ENCODE measurements at places on chromosomes 11 and 22.

DNA sequence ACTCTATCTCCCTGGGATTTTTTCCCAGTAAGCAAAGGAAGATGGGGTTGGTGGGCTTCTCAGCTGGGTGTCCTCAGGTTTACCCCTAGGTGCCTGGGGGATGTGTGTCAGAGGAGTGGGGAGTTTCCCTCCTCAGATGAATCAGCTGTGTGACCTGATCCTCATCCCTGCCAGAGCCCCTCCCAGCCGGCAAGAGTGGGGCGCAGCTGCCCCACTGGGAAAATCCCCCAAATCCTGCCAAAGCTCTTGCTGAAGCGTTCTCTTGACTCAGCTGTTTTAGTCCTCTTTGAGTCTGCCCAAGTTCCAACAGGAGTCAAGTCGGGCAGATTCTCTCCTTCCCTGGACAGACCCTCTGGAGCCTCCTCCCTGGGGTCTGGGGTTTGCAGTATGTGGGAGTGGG, 6.0 kb downstream of the C11orf68 start:
- no peak for DNase-seq

GRCh38 chr22:28230671-28231070, 311.6 kb upstream of the PITPNB start:
- DNase-seq = no peak

GRCh38 chr22:19122752-19123492, 710 bp upstream of the DGCR2 start:
- no peak for DNase-seq

DNA sequence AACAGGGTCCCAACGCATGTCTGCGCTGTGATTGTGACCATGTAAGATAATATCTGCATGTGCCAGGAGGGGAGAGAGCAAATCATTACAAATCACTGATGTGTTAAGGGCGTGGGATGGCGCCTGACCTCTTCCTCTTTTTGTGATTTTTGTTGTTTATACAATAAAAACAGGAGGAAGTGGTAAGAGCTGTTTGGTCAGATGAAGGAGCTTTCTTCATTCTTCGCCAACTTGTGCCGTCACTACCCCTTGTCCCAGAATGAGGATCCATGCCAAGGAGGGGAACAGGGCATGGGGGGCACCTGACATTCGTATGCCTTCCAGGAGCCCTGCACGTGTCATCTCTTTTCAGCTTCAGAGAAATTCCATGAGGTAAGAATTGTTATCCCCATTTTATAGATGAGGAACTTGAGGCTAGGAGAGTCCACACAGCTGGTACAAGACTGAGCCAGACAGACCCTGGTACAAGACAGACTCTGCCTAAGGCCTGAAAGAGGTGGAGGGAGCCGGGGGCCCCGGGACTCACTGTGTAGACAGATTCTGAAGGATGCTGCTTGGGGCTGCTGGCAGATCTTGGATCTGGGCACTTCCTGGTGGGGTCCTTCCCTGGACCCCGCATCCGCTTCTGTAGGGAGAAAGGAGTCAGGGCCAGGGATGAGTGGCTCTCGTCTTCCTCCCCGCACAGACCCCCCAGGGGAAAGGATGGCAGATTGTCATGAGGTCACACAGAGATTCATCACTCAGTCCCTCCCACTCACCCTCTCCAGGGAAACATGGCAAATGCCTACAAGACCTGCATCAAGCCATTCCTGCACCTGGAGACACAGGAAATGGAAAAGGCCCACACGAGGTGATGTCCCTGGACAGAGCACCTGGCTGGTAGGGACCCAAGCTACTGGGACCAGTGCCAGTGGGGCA, 34.6 kb downstream of the NFAM1 start:
- DNase-seq = no peak

- no peak for DNase-seq
Measured at GRCh38 chr11:111137846-111138245, 107.7 kb upstream of the POU2AF2 start.

GRCh38 chr11:67309661-67310061, 6.3 kb downstream of the SSH3 start:
- no peak for DNase-seq

DNA sequence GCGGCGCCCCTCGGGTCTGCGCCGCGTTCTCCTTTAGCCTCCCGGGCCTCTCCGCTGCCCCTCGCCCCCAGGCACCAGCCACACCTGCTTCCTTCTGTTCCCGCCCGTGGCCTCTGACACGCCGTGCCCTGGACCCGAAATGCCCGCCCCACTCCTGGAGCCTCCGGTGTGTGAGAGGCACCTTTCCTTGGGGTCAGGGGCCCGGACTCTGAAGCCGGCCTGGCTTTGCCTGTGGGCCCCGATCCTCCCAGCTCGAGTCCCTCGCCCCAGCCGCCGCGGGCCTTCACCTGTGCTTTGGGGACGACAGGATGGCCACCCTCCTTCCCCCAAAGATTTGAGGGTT, 661 bp upstream of the CDPF1 start:
- no peak for DNase-seq

GRCh38 chr11:117822074-117823033, 2.2 kb downstream of the FXYD2 start:
- DNase-seq = no peak

- no peak for DNase-seq
Measured at GRCh38 chr11:117652521-117652920, 144.5 kb downstream of the DSCAML1 start.

DNA sequence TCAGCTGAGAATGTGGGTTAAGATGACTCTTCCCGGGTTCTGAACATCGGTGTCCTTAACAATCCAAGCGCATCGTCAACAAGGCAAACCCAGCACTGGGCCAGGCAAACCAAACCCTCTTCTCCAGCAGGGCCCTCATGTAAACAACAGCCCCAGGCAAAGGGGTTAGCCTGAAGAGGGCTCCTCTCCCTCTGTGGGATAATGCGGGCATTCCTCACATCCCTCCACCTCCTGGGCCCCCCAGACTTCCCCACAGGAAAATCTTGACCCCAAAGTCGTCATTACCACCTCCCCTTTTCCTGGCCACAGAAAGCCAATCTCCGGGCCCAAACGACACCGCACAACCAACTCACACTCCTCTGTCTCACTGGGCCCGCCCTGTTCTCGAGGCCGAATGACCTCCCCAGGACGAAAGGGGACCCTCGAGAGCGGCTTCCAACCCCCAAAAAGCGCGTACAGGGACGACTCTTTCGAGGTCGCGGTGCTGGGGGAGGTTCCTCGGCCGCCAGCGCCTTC, 566 bp downstream of the DDB1 start:
- no peak for DNase-seq

DNA sequence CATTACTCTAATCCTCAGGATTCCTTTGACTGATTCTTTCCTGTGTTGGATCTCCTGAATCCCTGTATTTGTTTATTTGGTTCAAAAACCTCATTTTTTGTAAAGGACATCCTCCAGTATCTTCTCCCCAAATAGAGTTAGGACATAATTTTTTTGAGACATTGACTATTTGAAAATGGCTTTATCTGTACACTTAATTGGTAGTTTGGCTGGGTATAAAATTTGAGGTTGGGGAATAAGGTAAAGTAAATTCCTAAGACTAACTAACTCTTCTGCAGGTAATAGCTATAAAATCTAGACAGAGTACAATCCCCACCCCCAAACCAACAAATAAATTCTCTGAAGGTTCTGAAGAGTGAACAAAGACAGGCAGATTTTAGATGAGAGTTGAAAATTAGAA, 114.4 kb downstream of the CTTN start:
- DNase-seq = no peak

DNA sequence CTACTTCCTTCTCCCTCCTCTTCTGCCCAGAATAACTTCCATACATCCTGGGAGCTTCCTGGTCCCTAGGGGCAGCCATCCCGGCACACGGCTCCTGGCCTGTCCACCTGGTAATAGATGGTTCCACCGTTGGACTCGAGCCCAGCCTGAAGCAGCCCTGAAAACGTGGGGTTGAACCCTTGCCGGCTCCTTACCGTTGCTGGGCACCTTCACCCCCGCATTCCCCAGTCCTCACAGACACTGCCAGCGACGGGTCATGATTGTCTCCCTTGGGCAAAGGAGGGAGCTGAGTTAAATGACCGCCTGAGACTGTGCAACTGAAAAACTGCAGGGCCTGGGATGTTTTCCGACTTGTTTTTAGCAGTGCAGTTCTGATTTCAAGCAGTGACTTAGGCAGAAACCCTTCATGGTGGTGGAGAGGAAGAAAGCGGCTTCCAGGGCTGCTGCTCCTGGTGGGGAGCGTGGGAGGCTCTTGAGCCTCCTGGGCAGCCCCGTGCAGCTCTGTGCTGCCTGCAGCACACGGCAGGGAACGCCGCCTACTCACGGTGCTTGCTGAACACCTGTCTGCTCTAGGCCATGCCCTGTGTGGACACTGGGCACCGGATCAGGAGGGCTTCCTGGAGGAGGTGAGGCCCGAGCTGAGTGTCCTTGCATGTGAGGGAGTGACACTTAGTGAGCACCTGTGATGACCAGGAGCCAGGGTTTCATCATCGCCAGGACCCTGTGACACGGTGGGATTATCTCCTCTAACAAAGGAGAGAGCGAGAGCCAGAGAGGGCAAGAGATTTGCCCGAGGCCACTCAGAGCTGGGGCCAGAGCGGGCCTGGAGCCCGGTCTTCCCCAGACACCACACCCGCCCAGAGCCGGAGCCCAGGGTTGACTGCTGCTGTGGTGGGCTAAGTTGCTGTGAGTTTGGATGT, 77.4 kb downstream of the FBLN1 start:
- DNase-seq = no peak

DNA sequence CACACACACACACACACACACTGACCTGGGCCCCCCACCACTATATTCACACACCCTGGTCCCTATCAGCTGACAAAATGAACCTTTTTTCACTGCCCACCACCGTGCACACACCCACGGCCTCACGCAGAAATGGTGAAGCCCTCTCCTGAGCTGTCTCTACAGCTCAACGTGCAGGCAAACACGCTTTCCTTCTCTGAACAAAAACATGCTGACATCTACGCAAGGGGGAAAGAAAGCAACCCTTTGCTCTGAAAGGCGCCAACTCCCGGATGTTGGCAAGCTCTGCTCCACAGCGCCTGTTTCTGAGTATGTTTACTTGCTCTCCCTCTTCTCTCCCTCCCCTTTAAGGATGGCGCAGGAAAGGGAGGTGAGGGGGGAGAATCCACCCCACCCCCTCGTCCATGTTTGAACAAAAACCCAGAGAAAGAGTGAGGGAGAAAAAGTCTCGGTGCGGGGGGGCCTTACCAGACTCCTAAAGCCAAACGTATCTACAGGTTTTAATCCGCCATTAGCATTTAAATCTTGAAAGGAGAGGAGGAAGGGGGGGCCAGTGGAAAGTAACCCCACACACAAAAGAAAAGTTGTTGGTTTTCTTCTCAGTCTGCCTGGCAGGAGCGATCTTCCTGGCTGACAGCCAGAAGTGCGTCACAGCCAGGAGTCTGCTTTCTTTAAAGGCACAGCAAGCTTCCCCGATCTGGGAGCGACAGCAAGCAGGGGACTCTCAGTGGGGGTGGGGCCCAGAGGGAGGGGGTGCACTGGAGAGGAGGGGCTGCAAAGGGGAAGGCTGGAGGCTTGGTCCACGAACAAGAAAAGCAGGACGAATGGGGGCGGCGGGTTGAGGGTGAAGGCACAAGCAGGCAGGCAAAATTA, 39.6 kb downstream of the NUMA1 start:
- peak; percentile 58 for DNase-seq

DNA sequence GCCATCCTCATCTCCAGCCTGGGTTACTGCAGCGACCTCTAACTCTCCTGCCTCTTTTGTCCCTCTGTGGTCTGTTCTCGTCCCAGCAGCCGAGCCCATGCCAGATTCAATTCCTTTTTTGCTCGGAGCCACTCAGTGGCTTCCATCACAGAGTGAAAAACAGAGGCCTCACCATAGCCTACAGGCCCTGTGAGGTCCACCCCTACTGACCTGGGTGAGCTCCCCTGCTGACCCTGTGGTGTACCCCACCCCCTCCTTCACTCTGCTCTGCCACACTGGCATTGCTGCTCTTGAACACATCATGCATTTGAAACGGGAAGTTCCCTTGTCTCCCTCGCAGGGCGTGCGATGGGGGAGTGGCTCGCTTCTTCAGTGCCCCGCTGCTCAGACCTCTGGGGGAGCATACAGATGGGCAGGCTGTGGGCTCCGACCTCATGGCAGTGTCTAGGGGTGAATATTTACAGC, 2.1 kb downstream of the AIP start:
- peak; percentile 43 for DNase-seq

DNA sequence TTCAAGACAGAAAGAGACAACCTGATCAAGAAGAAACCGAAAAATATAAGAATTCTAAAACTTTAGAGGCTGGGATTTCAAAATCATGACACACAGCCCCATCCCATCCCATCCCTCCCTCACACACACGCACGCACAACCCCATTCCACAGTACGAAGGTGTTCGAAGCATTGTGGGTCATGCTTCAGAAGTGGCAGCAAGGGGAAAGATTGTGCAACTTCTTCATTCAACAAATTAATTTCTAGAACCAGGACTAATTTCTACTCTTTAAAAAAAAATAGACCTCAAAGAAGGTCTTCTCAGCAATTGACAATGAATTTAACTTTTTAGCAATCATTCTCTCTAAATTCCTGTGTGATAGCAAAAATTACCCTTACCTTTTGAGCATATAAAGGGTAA, 867 bp downstream of the SPA17 start:
- no peak for DNase-seq

DNA sequence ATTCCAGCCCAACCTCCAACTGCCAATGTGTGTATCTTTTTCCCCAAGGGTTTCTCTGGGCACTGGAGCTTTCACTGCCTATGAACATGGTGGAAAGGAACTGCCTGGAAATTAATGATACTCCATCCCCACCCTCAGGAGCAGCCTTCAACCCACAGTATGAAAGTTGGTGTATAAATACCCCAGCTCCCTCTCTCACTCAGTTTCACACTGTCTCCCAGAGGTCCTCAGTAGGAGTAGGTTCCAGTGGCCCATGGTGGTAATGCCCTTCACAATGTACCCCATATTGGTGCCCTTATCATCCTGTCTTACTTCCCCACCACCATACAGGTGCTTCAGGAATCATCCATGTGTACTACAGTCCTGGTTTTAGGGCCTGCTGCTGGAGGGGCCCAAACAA, 462.6 kb downstream of the MIAT start:
- no peak for DNase-seq
